NCI-H2081 treated with DMSO at 0.1 percent for 48 hours (cell line): ENCODE measurements at places on chromosomes 7 and 10.
A peak's percentile ranks its signal among the peaks of the same experiment; 100 is the strongest.

DNA sequence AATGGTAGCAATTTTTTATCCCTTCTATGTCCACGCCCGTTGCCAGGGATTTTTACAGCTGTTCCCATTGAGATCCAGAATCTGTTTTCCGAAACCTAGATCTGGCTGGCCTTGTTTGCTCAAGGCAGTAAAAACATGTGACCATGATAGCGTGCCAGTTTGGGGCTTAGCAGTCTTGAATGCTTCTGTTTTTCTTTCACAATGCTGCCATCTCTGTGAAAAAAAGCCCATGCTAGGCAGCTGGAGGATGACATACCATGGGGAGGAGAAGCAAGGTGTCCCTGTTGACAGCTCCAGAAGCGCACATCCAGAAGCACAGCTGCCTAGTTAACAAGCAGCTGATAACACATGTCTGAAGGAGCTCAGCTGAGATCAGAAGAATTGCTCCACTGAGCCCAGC, 2.2 kb upstream of the ZNF92 start:
- no peak for DNase-seq

GRCh38 chr7:4774658-4775249, 669 bp upstream of the AP5Z1 start:
- no peak for DNase-seq

DNA sequence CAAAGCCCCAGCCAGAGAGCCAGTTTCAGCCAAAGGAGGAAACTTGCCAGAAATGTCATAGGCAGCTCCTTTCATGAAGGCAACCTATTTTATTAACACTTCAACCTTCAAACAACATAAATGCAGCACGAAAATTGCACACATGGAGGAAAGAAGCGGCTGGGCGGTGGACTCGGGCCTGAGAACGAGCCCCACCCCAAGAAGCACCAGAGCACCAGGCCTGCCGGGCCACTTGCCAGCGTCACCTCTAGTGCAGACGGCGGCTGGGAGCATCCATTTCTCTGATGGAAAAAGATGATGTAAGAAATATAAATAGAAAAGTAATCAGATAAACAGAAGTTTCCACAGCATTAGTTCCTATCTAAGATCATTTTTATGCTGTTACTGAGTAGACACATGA, 100.0 kb downstream of the TCERG1L start:
- no peak for DNase-seq

DNA sequence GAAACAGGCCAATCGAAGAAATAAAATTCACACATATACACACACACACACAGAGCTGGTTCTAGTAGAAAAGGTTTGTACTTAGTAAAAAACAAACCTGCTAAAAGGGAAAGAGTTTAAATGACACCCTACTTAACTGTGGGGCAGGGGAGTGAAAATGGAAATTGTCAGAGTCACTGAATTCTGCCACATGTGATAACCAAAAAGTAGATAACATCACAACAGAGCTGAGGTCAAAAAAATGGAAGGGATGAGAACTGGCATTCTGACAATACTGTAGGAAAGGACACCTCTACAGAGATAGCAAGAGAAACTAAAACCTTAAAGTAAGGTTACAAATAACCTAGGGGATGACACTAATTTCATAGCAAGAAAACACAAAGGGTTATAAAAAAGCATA, 74.6 kb downstream of the CACUL1 start:
- DNase-seq, result no peak

DNA sequence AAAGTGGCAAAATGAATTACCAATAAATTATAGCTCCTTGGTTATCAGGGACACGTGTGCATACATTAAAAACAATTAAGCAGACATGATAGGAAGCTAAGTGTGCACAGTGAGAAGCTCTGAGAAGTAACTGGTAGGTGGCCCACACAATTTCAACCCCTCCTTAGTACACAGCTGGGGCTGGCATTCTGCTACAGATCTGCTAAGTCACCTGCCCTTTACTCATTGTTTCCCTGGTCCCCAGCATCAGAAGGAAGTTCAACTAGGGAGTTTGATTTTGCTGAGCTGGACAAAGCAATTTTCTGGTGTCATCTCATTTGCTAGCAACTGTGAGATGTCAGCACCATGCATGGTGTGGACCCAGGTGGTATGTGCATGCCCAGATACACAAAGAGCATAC, 424.1 kb upstream of the NPVF start:
- DNase-seq, result no peak

DNA sequence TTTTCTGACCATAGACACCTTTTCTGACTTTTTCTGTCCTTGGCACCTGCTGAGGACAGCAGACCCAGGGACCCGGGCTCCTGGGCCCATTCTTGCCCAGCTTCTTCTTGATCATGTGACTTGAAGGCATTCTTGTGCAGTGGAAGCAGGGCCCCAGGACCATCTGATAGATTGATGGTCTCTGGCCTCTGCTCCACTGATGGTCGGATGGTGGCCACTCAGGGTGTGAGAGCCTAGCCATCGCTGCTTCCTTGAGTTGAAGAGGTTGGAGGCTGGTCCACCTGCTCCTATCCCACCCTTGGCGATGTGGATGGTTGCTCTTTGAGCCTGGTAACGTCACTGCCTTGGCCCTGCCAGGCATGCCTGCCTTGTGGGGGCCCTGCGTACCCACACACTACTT, 37.8 kb upstream of the ZNF716 start:
- no peak for DNase-seq

DNA sequence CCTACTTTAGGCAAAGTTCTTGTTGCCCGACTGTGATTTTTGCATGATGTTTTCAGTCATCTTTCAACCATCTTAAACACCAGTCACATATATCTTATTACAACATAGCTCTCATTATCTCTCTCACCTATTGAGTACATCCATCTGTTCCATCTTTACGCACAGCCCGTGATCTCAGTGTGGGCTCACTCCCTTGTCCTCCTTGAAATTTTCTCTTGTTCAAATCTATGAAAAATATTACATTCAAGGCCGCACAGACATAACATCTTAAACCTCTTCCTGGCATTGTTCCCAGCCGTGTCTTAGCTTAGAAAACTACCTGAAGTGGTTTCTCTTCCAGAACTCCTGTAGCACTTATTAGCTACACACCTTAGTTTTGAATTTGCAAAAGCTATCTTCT, 32.6 kb downstream of the NET1 start:
- no peak for DNase-seq

- DNase-seq, result no peak
Measured at GRCh38 chr7:3733541-3734140, 432.6 kb downstream of the SDK1 start.

DNA sequence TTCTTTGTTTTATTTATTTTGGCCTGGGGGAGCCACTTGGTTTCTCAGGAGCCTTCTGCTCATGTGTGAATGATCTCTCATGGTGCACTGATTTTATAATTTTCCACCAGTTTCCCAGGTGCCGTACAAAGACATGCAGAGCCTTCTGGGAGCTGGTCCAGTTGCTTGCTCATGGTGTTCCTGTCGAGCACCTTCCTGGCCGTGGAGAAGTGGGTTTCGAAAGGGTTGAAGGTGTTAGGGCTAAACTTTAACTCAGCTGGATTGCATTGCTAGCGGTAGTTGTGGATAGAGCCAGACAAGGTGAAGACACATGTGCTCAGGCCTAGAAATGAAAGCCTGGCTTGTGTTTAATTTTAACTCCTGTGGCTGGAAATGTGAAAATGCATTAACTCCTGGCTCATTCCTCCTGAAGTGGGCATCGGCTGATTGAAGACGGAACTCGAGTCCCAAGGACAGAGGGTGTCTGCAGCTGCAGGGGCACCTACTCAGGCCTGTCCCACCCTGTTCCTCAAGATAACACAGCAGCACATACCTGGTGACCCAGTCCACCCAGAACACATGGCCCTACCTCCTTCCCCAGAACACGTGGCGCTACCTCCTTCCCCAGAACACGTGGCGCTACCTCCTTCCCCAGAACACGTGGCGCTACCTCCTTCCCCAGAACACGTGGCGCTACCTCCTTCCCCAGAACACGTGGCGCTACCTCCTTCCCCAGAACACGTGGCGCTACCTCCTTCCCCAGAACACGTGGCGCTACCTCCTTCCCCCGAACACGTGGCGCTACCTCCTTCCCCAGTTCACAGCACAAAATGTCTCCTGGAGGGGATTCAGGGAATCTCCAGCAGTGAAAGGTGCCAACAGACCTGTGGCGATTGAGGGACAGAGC, 133.2 kb downstream of the WDR37 start:
- DNase-seq, result no peak

- DNase-seq, result no peak
Measured at GRCh38 chr7:41758321-41758720, 55.4 kb upstream of the INHBA start.

DNA sequence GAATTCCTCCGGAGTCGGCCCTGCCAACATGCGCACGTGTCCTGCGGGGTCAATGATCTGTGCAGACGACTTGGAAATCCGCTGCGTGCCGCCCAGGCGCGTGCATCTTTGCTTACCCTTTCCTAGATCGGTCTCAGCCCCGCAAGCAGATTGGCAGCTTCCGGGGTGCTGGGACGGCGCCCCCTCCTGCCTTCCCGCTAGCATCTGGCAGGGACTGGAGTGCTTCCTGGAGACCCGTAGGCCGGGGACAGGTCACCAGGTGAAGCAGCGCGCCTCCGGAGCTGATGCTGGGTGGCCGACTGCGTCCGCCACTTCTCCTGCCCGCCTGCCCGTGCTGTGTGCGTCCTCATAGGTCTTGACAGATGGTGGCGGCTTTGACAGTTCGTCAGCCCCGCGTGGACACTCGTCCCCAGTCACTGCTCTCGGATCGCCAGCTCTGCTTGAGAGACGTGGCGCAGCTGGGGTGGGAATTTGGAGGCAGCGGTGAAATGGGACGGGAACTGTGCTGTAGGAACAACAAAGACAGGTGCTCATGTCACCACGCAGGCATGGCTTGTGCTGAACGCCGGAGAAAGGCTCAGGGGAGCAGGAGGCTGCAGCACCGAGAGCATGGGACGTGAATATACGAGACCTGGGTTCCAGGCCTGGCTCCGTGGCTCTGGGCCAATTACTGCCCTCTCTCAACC, 21.9 kb upstream of the KCNK18 start:
- DNase-seq, result no peak

DNA sequence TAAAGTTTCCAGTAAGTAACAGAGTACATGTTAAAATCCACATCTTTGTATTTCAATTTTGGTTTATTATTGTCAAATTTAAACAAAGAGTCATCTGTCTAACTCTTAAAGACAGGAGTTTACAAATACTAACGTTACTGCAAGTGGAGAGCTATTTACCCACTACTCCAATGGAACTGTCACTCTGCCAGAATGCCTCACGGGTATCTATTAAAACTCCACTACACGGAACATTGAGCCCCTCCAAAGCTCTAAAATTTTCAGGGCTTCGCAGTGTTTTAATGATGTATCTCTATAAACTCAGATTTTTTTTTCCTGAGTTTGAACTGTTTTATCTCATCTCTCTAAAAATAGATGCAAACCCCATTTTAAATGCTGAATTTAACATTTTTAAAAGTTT, 388.7 kb upstream of the SEMA3A start:
- DNase-seq, result no peak

DNA sequence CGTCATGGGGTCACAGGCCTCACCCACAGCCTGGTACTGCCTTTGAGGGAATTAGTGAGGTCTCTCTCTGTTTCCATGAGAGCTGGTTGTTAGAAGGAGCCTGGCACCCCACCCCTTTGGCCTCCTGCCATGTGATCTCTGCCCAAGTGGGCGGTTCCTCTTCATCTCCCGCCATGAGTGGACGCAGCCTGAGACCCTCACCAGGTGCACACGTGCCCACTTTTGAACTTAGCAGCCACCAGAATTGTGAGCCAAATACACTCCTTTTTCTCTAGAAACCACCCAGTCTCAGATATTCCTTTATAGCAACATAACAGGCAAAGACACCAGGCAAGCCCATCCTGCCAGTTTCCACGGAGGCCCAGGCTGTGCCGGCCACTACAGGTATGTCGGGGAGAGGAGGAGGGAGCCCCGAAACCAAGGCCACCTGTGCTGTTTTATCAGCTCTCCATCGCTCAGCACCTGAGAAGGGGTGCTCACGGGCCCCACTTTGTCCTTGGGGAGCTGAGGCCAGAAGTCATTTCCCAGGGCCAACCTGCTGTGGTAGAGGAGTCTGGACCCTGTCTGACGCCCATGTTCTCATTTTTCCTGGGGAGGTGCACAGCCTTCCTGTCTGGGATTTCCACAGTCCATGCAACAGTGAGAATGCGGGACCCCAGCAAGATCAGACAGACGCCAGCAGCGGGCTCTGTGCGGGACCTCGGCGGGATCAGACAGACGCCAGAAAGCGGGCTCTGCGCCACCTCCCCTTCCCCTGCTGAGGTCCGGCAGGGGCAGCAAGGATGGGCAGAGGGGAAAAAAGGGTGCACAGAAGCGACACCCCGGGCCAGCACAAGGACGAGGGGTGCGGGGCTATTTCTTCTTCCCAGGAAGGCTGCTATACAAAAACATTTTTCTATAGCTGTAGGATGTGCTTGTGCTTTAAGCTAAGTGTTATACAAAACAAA, 220.5 kb downstream of the ELFN1 start:
- DNase-seq, result no peak

DNA sequence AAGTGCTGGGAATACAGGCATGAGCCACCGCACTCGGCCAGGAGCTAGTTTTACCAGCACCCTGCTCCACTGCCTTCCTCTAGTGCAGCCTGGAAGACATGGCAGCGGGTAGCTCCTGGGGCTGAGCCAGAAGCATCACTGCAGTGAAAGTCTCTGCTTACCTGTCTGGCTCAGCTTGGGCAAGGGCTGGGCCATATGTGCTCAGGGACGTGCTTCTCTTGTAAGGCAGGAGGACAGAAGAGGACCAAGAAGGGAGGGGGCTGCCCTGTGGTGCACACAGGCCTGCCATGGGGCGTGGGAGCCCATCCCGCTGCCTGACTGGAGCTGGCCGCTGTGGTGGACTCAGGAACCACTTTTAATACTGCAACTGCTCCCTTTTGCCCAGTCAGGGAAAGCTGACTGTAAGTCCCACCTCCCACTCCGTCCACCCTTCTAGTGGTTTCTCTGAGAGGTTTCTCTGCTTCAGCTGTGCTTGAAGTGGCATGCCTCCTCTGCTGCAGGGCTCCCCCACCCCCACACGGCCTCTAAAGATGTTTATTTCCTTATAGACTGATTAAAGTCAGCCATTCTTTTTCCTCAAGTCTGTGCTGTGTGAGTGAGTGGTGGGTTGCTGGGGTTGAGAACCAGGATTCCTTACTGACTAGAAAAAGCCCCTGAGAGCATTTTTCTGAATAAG, 25.3 kb upstream of the C10orf95 start:
- DNase-seq, result no peak

GRCh38 chr10:66931340-66931948, 5.6 kb downstream of the LRRTM3 start:
- DNase-seq, result peak; percentile 2

GRCh38 chr7:95110707-95111106, 203.3 kb downstream of the PPP1R9A start:
- DNase-seq, result no peak

GRCh38 chr7:1112109-1112508, 24.2 kb downstream of the GPER1 start:
- no peak for DNase-seq
